ENCODE measurements at places on chromosomes 2 and 18.

DNA sequence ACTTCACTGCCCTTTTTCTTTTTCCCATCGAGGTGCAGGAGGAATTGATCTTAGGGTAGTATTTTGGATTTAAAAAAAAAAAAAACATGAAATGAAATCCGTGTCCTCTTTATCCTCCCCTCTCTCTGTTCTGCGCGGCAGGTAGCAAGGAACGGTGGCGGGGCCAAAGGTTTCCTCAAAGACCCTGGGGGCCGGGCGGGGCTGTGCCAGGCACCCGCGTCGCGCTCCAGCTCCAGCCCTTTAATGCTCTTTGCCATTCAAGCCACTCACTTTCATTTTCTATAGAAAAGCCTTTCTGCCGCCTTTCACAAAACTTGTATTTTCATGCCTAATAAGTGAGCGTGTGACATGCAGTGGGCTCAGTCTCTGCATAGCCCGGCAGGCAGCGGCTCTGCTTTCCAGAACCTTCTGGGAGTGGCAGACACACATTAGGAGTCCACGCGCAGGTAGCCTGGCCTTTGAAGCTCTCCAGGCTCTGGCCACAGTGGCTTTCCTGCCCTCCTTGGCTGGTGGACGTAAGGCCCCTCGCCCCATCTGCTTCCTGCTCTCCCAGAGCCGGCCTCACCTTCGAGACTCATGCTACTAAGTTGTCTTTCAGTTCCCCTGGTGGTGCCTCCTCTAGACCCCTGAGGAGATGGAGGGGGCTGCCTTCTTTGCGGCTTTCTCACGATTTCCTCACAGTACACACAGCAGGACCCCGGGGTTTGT, 41.7 kb downstream of the AGAP1 start:
- no peak for DNase-seq

- no peak for DNase-seq
Observed at GRCh38 chr2:134663451-134664450, 55.0 kb downstream of the TMEM163 start.

DNA sequence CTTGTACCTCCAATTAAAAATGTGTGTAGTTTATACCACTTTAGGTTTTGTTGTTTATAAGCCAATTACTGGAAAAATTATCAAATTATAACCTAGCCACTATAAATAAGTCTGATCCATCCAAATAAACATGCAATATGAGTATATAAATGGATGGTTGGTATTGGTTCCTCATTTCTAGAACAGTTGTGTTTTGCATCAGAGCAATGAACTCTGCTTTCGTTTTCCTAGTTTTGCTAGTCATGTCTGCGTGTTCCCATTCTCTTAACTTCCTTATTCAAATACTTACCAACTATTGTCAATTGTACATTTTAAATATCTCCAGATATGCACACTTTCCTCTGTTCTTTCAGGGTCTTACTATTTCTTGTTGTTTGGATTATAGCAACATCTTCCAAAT, 641.7 kb downstream of the NR4A2 start:
- DNase-seq, result no peak

DNA sequence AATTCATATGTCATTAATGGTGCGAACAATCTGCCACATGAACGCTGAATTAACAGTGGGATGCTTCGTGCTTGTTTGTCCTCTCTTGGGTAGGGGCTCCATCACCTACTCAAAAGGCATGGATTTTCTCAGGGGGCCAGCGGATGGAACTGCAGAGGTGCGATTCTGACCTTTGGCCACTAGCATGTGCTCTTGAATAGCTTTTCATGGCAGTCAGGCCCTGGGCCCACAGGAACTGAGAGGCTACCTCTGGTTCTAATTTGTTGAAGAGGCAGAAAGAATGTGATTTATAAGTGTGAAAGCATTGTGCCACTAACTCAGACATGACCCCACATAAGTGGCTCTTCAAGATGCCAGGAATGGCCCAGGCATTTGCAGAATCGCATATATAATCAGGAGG, 283.2 kb downstream of the INSIG2 start:
- no peak for DNase-seq

DNA sequence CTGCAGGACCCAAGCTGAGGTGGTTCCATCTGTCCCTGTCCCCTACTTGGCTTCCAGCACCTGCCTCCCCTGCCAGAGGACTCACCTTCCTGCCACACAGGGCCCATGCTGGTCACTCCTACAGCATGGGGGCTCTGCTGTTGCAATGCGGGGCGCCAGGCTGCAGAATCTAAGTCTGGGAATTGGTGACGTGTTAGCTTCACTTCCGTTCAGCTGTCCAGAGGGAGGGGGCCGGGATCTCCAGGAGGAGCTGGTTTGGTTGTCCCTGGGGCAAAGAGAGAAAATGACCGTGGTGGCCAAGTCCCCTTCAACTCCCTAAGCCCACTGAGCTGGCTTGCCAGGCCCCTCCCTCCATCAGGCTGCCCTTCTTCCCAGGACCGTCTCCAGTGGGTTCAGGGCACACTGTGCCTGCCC, 69.5 kb downstream of the IL1R2 start:
- no peak for DNase-seq

GRCh38 chr18:36158266-36158867, 28.7 kb downstream of the ELP2 start:
- DNase-seq, result no peak

GRCh38 chr2:188209218-188209617, 82.5 kb upstream of the GULP1 start:
- DNase-seq, result no peak

- DNase-seq, result no peak
Observed at GRCh38 chr2:117553448-117553847, 261.0 kb upstream of the DDX18 start.

DNA sequence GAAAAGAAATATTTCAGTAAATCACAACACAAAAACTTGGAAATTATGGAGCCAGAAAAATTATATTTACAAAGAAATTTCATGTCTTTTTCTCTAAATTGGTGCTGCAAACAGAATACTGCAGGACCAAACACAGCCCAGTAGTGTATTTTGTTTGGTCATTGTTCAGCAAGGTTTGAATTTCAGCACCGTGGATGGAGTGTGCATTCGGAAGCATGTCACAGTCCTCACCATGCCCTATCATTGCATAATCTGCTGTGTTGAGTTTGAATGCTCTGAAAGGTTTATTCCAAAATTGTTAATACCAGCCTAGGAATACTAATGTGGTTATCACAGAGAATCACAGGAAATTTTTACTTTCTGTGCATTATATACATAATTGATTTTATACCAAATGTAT, 296.7 kb downstream of the METTL4 start:
- DNase-seq, result no peak

- no peak for DNase-seq
Observed at GRCh38 chr18:64807560-64807959, 658.7 kb upstream of the LINC00305 start.

GRCh38 chr2:149161481-149162225, 123.2 kb downstream of the LYPD6B start:
- DNase-seq, result no peak

- no peak for DNase-seq
Observed at GRCh38 chr2:47068981-47069627, 86.0 kb downstream of the STPG4 start.

DNA sequence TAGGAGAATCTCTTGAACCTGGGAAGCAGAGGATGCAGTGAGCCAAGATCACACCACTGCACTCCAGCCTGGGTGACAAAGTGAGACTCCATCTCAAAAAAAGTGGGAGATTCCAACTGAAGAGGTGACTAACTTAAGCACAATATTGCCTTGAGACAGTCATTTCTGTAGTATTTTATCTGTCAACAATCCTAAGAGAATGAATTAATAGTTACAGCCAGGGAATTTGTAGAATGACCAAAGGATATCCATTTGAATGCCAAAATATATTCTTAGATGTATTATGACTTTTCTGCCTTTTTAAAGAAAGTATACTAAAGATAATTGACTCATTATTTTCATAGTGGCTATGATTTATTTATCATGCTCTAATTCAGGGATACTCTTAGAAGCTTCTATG, 40.7 kb upstream of the CCDC150 start:
- DNase-seq, result no peak

GRCh38 chr18:48850822-48851598, 99.8 kb downstream of the SMAD7 start:
- no peak for DNase-seq

- no peak for DNase-seq
Observed at GRCh38 chr2:230216489-230216888, 3.3 kb downstream of the SP110 start.

DNA sequence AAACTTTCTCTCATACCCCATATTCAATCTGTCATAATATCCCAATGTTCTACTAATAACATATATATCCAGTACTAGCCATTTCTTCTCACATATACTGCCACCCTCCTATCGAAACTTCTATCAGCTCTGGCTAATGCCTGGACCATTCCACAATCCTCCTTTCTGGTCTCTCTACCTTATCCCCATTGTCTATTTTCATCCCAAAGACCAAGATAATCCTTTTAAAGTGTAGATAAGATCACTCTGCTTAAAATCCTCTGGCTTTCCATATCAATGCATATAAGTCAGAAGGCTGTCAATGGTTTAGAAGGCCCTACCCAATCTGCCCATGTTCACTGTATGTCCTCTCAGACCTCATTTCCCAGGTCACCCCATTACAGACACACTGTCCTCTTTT, 229.6 kb downstream of the ZEB2 start:
- DNase-seq, result no peak

GRCh38 chr2:85131116-85131515, 2.1 kb upstream of the TCF7L1 start:
- DNase-seq, result no peak

DNA sequence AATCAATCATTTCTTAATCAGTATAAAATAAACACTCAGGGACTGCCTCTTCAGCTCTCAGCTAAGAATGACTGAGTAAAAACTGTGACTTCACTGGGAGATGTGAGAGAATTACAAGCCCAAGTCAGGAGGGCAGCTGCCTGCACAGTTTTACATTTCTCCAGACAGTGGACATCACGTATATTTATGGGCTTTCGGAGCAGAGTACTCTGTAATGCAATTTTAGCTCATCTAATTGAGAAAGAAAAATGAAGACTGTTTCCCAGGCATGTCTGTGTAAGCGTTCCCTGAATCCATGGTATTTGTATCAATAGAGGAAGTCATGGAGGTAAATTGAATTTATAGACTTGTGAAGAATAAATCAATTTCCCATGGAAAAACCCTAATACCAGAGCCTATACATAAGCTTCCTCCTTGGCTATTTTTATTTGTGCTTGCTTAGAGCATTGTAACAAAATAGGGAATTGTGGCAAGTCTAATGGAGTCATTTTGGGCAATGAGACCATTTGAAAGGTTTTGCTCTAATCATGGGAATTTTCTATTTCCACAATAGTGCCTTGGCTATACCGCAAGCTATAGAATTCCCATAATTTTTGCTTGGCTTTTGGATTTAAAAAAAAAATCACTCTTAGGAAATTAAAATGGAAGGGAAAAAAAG, 87.2 kb downstream of the SLC5A7 start:
- DNase-seq, result no peak

- DNase-seq, result no peak
Observed at GRCh38 chr18:73784853-73785252, 362.8 kb downstream of the FBXO15 start.

DNA sequence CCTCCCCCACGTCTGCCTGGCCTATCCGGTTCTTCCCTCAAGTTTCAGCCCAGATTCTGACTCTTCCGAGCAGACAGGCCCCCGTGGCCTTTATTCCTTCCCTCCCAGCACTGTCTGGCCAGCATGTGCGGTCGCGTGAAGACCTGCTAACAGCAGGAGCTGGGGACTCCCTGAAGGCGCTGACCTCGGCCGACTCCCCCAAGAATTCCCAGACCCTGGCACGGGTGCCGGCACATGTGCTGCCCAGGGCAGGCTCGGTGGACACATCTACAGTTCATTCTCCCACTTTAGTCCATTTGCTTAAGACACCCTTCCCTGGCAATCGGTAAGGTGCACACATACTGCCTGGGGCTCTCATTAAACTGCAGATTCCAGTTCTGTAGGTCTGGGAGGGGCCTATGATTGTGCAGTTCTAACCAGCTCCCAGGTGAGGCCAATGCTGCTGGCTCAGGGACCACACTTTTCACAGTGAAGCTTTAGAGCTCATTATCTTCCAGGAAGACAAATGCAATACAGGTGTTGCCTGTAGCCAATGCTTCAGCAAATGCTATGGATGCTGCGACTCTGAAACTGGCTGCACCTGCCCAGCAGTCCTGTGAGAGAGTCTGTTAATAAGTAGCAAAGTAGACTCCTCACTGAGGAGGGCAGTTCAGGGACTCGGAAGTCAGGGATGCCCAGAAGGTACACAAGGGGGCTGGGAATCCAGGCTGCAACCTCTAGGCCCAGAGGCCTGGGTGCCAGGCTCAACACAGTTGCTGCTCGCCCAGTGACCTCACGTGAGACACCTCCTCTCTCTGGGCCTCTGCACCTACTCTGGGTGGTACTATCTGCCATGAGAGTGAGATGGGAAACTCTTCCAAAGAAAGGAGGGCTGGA, 45.4 kb upstream of the TAF1B start:
- DNase-seq, result no peak

DNA sequence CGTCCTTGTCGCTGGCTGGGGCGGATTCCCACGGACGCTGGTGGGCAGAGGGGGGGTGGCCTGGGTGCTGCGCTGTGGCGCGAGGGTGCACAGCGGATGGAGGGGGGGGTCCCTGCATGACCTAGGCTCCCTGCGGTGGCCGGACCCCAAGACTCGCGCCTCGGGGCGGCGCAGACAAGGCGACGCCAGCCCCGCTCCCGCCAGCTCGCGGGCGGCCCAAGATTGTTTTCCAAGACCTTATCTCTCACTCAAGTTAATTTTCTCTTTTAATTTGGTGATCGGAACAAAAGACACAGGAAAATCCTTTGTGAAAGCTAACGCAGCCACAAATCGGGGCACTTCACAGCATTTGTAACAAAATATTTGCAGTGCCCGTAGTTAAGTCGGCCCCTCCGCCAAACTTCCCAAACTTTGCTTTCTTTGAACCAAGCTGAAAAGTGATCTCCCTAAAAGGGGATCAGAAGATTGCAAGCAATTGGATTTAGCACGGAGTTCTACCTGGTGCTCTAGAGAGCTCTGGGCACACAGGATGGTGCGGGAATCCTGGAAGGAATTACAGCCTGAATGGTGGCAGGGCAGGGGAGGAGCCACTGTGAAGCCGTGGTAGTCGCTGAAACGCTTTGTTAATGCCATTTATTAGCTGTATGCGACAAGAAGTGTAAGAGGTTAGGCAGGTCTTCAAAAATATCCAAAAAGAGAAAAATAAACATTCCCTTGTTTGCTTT, 4.8 kb upstream of the ID2 start:
- DNase-seq, result no peak

GRCh38 chr18:9426753-9427152, 48.6 kb upstream of the RALBP1 start:
- no peak for DNase-seq

Data from stimulated activated CD4-positive, alpha-beta T cell treated with anti-CD3 and anti-CD28 coated beads, Interleukin-4, amount 100 ng/mL, for 4 hours (primary cell).